ENCODE measurements at places on chromosomes 6 and 20.

DNA sequence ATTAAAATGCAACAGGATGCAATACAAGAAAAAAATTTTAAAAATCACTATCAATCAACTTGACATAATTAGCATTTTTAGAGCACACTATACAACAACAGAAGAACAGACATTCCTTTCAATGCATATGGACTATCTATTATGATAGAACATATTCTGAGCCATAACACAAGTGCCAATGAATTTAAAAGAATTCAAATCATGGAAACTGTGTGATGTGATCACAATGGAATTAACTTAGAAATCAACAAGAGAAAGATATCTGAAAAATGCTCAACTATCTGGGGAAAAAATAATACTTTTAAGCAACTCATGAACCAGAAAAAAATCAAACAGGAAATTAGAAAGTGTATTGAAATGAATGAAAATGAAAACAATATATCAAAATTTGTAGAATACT lies 106.3 kb downstream of the ADTRP start:
- no peak for DNase-seq

DNA sequence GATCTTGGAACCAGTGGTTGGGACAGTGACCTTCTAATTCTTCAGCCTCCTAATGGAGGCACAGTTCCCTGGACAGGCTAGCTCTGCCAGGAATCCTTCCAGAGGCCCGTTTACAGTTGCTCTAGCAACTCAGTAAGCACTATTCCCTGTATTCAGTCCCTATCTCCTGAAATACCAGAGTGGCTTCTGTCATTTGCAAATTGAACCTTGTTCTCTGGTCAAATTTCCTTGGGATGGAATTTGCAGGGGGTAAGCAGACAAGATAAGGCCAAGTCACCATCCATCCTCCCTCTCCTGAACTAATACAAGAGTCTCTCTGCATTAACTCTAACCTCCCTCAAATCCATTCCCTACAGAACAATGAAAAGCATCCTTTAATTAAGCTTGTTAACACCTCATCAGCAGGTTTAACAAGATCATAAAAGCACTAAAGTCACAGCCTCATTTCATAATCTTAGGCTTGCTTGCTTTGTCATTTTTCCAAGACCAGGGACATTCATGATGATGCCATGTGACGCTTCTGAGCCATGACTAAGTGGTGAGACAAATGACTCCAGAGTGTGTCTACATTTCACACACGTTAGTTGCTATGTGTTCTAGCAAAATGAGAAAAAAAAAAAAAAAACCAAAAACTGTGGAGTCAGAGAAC lies 37.1 kb downstream of the SLC22A23 start:
- no peak for DNase-seq

DNA sequence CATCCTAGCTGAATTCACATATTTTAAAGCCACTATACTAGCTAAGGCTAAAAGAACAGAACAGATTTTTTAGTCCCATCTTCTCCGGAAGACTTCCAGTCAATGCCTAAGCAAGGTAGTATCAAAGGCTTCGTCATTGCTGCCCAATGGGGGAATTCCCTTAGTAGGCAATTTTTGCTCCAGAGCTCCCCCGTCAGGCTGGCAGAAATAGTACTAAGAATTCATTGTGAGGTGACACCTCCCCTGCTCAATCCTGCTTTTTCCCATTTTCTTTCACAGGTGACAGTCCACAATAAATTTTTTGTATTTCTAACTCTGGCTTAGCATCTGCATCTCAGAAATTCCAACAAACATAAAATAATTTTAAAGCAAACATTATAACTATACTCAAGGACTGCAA lies 52.8 kb upstream of the SRSF6 start:
- no peak for DNase-seq

DNA sequence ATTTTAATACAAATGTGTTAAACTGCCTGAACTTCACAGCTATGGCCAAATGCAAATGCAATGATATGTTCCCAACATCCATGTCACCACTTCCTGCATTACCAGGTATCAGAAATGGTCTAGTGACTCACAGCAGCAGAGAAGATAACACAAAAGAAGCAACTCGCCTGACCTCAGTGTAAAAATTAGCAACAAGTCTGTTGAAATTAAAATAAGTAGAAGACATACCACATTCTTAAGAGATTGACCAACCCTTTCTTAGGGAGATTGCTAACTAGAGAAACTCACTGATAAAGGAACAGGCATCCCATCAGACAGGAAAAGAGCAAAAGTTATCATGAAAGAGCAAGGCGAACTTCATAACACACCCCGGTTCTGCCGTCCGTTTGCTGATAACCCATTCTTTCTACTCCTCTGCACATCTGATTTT lies 45.1 kb downstream of the RNASET2 start:
- no peak for DNase-seq

- no peak for DNase-seq
Measured at GRCh38 chr6:28695715-28696114, 170.0 kb downstream of the GPX5 start.

GRCh38 chr6:85670573-85670972 lies 27.9 kb upstream of the SYNCRIP start:
- no peak for DNase-seq

DNA sequence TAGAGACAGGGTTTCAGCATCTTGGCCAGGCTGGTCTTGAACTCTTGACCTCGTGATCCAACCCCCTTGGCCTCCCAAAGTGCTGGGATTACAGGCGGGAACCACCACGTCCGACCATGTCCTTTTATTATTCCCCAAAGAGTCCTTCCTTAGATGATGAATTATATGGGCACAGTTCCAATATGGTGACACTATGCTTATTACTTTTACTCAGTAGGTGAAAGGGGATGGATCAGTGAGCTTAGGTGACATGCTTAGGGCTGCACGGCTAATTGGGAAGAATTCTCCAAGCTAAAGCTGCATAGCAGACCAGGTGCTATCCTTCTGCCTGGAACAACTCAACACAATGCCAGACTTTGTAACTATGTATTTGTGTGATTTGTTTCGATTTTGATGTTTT lies 38.2 kb upstream of the TFAP2C start:
- DNase-seq, result no peak

- no peak for DNase-seq
Measured at GRCh38 chr20:2751878-2752566, 48.4 kb downstream of the CPXM1 start.

DNA sequence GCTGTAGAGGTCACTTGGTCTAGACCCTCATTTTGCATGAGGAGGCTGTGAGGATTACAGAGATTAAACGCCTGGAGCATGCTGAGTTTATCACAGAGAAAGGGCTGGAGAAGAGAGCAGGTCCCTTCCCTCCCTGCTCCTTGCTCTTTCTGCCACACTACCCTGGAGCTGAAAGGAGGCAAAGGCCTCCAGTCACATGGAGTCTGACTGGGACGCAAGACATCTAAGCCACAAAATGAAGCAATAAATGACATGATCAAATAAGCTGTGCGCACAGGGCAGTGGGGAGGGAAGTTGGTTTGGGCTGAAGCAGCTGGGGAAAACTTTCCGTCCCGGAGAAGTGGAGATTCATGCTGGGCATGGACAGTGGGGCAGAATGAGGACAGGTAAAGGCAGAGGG lies 33.3 kb downstream of the ATXN1 start:
- no peak for DNase-seq

GRCh38 chr6:87902383-87902782 lies 145.3 kb upstream of the SPACA1 start:
- DNase-seq, result no peak

DNA sequence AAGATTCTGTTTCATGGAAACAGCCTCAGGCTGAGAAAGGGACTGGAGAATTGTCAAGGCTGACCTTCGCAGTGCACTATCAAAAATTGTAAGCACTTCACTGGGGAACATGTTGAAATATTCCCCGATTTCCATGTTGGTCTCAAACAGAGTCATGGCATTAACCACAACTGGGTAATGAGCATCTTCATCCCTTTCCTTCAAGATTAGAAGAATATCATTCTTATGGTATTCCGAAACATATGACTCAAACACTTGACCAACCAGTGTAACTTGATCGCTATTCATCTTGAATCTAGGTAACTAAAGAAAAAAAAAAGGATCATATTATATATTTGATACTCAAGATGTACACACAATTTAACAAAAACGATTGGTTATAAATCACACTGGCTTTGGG lies 3.5 kb downstream of the MCM9 start:
- DNase-seq, result no peak

DNA sequence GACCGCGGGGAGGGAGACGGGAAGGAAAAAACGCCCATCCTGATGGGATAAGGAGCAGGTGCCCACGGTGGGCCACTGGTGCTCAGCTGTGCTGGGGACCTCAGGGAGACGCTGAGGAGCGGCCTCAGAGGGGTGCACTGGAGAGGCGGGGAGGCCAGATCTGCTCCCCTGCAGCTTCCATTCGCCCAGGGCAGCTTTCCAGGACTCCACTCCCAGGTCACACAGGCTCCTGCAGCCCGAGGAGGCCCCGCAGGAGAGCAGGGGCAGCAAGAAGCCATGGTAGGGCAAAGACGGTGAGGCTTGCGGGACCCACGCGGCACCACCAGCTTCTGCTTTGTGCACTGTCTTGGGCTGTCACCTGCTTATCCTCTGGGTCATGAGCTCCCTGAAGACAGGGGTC lies 82.5 kb upstream of the SULF2 start:
- no peak for DNase-seq

GRCh38 chr6:305371-306206 lies 13.3 kb downstream of the DUSP22 start:
- no peak for DNase-seq

- DNase-seq, result no peak
Measured at GRCh38 chr6:41475164-41475563, 71.0 kb upstream of the FOXP4 start.

- DNase-seq, result no peak
Measured at GRCh38 chr20:63545814-63546213, 1.7 kb downstream of the SRMS start.

GRCh38 chr6:35465646-35466045 lies 2.6 kb upstream of the RPL10A start:
- no peak for DNase-seq

- no peak for DNase-seq
Measured at GRCh38 chr6:87093651-87094050, 1.3 kb downstream of the CGA start.

DNA sequence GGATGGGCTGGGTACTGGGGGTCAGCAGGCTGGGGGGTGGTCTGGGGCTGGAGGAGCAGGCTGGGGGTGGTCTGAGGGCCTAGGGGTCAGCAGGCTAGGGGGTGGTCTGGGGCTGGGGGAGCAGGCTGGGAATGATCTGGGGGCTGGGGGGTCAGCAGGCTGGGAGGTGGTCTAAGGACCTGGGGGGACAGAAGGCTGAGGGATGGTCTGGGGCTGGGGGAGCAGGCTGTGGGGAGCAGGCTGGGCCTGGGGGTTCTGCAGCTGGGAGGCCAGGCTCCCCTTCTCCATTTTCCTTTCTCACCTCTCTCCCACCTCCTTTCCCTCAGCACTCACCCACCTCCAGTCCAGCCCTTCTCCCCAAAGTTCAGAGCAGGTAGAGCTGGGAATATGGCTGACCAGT lies 114.2 kb downstream of the PSMB1 start:
- DNase-seq, result no peak

- no peak for DNase-seq
Measured at GRCh38 chr6:68718385-68719073, 83.4 kb downstream of the ADGRB3 start.

GRCh38 chr6:85864453-85865401 lies 222.0 kb upstream of the SYNCRIP start:
- DNase-seq, result no peak

GRCh38 chr6:116102873-116103272 lies 2.2 kb downstream of the NT5DC1 start:
- DNase-seq, result no peak

GRCh38 chr20:36112112-36112511 lies 42.4 kb upstream of the EPB41L1 start:
- no peak for DNase-seq

GRCh38 chr6:147774856-147775255 lies 266.4 kb downstream of the SAMD5 start:
- no peak for DNase-seq

DNA sequence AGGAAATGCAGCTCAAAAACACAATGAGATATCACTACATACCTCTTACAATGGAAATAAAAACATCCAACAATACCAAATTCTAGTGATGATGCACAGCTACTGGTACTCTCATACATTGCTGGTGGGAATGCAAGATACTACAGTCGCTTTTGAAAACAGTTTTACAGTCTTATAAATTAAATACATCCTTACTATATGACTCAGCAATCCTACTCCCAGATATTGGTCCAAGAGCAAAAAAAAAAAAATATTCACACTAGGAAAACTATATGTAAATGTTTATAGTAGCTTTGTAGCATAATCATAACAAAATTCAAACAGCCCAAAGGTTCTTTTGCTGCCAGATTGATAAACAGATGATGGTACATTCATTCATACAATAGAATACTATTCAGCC lies 217.4 kb upstream of the FAM83B start:
- no peak for DNase-seq

GRCh38 chr6:28982476-28983266 lies 22.4 kb downstream of the ZNF311 start:
- DNase-seq, result no peak

DNA sequence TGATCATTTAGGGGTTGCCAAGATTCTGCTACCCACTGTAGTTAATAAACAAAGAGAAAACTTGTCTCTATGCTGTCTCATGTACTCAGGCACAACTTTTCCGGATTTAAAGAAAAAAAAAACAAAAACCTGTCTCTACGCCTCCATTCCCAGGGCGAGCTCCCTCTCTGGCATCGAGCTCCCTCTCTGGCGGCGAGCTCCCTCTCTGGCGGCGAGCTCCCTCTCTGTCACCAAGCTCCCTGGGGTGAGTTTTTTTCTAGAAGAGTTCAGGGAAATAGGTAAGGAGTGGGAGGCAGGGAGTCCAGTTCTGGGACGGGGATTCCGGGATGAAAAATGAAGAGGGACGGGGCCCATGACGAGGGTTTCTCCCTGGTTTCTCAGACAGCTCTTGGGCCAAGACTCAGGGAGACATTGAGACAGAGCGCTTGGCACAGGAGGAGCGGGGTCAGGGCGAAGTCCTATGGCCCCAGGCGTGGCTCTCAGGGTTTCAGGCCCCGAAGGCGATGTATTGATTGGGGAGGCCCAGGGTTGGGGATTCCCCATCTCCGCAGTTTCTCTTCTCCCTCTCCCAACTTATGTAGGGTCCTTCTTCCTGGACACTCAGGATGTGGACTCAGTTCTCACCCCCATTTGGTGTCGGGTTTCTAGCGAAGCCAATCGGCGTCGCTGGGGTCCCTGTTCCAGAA lies 16.5 kb upstream of the HLA-A start:
- no peak for DNase-seq

GRCh38 chr6:106069478-106069877 lies 16.7 kb upstream of the PRDM1 start:
- no peak for DNase-seq
